Activated naive CD8-positive, alpha-beta T cell treated with anti-CD3 and anti-CD28 coated beads for 36 hours (primary cell): ENCODE measurements at places on chromosomes 7 and 10.

- no peak for DNase-seq
Observed at GRCh38 chr7:128885370-128886187, 22.9 kb downstream of the ATP6V1F start.

GRCh38 chr7:26696161-26696560 lies 168.2 kb downstream of the SKAP2 start:
- no peak for DNase-seq

DNA sequence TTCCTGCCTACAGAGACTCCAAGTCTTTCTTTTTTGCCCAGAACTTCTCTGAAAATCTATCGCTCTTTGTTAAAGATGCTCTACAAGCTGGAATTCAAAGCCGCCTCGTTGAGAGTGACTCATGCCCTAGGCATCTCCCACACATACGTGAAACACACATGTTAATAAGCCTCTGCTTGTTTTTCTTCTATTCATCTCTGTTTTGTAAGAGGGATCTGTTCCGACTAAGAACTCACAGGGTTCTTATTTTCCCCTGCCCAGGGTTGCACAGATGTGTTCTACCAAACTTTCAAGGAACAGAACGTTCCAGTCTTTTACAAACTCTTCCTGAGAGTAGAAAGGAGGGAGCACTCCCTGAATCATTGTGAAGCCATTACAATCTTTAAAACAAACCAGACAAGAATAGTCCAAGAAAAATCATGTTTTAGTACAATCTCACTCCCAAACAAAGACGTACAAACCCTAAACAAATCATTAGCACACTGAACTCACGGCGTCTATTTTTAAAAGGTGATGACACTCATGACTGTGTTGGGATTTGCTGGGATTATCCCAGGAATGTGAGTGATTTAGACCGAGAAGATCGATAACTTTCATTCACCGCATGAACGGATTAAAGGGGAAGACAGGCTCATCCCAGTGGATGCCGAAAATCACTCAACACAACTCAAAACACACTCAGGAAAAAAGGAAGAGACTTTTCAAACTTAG lies 55.3 kb upstream of the INPP5A start:
- DNase-seq, result no peak

DNA sequence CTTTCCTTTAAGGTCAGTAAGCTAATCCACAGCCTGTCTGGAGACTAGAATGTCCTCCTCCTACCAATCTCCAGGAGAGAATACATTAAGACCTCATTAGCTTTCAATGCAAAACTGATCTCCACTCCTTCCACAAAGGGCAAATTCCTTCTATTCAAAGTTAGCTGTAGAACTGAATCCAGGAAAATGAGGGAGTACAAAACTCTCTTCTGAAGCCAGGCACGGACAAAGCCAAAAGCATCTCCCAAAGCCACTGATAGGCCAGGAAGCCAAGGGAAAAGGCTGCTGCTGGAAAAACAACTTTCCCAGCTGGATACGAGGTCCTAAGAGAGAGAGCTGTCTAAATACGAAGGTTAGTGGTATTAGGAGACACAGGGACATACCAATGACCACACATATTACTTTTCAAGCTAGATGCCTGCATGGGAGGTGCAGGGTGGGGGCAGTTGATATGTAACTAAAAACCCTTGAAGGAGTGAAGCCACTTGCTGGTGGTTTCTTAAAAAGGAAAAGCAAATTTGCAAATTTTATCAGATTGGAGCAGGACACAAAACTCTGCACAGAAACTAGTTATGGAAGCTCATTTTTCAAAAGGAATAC lies 43.6 kb downstream of the MKX start:
- no peak for DNase-seq

DNA sequence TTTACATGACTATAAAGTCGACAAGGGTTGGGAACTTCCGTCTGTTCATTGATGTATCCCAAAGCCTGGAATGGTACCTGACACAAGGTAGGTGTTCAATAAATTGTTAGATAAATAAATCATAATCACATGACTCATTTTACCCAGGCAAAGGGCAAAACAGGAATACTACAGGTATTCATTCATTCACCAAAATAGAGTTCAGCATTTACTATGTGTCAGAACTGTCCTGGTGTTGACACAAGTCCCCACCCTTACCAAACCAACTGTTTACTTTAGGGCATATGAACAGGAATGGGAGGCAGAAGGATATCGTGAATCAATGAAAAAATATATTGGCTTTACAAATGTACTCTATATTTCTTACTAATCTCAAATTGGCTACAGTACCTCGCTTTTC lies 666 bp upstream of the YAE1 start:
- DNase-seq, result no peak

GRCh38 chr10:97332591-97333350 lies 1.8 kb downstream of the FRAT2 start:
- DNase-seq, result no peak

DNA sequence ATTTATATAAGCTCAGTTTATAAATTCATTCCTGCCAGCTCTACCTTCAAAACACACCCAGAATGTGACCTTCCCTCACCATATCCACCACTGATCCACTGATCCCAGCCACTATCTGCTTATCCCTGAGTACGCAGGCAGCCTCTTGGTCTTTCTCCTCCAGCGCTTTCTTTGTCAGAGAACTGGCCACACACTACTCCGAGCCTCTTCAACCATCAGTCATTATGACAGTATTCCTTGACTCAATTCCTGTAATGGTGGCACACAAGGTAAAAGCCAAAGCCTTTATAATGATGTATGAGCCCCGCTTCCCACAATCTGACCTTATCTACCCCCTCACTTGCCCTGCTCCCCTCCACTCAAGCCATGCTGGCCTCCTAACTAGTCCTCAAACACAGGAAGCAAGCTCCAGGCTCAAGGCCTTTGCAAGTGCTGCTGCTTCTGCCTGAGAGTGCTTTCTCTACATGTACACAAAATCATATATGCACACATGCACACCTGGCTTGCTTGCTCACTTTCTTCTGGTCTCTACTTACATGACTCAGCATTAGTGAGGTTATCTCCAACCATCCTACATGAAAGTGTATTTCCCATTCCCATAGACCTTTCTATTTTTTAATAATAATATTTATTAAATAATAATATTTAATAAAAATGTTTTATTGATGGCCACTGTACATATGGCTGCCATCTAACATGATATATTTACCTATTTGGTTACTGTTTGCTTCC lies 150.4 kb upstream of the FEZF1 start:
- no peak for DNase-seq

- no peak for DNase-seq
Observed at GRCh38 chr7:16930946-16931345, 49.2 kb upstream of the AGR3 start.

- DNase-seq, result no peak
Observed at GRCh38 chr7:2173189-2173827, 59.4 kb downstream of the MAD1L1 start.

DNA sequence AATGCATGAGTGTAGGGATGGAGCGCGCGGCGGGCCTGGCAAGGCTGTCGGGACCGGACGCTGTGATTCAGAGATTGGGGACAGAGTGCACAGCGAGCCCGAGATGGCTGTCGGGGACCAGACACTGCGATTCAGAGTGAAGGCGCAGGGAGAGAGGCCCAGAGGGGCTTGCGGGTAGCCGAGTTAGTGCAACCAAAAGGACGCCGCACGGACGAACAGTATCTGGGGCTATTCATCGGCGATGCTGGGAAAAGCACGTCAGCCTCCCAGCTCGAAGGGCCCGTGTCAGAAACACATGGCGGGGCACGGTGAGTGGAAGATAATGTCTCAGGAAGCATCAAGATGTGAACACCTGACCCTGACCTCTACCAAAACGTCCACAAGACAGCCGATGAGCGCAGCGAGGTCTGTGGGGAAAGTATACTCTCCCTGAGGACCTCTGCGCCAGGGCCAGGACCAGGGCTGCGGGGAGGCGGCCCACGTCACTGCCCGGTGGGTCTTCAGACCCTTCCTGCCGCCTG lies 215.8 kb downstream of the ZMYND11 start:
- no peak for DNase-seq

GRCh38 chr10:28906934-28907333 lies 229.6 kb downstream of the BAMBI start:
- no peak for DNase-seq
